CD8-positive, alpha-beta memory T cell (primary cell): ENCODE measurements at places on chromosomes 2 and 18.

DNA sequence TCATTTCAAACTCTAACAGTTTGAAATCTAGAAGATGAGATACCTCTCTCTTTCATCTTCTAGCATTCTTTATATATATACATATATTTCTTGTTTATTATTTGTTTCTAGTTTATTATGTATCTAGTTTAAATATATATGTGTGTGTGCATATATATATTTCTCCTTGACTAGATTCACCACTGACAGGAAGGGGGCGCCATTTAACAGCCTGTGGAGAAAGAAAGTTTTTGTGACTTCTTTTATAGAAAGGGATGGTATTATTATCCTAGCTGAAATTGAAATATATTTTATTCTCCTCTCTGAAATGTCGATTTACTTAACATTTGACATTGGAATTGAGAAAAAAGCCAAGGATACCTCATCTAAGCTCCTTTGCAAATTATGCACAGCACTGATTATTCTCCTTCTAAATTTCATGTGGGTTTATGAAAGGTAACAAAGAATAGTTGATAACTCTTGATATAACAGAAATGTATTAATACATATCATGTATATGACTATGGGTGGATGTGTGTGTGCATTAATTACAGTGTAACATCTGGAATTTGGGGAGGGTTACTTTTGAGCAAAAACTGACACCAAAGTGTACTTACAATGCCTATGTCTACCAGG lies 160.7 kb upstream of the NT5C1B start:
- DNase-seq = no peak

DNA sequence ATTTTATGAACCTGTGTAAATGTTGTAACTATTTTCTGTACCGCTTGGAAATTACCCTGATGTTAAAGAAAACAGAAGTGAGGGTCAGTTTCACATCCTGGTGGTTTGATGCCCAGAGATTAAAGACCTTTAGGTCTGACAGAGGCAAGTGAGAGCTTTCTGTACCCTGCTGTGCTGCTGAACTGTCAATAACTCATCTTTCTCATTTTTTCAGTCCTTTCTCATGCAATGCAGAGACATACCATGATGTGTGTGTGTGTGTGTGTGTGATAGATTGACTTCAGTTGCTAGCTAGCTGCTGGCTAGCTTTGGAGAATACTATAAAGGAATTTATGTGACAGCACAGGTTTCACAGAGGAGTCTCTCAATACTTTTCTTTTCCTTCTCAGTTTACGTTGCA lies 2025.6 kb upstream of the LRRTM1 start:
- no peak for DNase-seq

DNA sequence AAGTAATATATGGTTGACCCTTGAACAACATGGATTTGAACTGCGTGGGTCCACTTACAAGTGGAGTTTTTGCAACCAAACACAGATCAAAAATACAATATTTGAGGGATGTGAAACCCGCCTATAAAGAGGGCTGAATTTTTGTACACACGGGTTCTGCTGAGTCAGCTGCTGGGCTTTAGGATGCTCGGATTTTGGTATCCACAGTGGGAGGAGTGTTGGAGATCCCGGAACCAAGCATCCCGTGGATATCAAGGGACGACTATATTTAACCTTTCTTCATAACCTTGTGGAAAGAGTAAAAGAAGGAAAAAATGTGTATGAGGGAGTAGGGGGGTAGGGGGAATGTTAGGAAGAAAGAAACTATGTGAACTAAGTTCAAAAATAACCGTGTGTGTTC lies 10.0 kb upstream of the INPP1 start:
- DNase-seq = no peak

DNA sequence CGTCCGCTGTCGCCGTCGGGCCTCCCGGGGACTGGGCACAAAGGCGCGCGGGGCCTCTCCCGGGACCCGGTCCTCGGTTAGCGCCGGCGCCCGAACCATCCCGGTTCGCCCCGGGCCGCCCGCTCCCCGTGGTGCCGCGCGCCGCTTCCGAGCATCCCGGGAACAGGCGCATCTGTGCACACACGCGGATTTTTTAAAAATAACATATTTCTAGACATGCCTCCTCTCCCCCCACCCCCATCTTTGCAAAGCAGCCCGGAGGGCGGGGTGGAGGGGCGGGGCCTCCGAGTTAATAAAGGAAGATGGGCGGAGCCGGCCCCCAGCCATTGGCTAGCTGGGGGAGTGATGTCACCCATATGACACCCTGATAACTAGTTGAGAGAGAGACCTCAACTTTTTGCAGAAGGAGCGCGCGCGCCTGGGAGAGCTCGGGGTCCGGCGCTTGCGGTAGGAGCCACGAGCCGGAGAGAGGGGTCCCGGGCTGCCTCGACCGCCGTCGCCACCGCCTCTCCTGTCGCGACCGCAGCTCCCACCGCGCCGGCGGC lies at the start of gene SOX11:
SOX11 (plus strand) TSS at position 400 of the 545 bp plus-strand sequence. CDS start 338 bp downstream, outside the sequence.
- no peak for DNase-seq

DNA sequence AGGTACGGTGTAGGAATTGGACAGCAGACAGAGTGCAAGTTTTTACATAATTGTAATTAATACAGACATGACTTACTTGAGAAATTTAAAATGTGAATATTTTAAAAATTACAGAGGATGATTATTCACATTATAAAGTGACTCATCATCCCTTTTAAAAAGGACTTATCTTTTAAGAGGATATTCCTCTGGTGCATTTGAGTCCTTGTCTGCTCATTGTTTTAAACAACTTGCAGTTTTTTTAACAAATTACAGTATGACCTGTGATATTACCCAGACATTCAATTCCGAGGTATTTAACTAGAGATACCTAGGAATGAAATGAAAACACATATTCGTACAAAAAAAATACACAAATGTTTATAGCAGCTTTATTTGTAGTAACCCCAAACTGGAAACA lies 38.0 kb downstream of the SPTBN1 start:
- no peak for DNase-seq

DNA sequence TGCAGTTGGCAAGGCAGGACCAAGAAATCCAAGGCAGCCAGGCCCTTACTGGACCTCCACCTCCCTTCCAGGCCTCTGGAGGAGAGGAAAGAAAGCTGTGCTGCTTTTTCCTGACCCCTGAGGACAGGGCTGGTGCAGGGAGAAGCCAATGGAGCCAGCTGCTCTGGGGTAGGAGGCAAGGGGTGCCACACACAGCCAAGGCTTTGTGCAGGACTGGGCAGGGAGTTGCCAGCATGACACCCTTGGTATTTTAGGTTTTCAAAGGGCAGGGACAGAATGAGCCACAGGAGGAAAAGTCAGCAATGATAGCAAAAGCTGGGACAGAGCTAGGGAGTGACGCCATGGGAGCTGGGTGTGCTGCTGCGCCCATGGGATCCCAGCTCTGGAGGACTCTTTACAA lies 22.9 kb downstream of the CCT7 start:
- no peak for DNase-seq

- no peak for DNase-seq
Measured at GRCh38 chr2:162115076-162115475, 37.0 kb downstream of the GCG start.

DNA sequence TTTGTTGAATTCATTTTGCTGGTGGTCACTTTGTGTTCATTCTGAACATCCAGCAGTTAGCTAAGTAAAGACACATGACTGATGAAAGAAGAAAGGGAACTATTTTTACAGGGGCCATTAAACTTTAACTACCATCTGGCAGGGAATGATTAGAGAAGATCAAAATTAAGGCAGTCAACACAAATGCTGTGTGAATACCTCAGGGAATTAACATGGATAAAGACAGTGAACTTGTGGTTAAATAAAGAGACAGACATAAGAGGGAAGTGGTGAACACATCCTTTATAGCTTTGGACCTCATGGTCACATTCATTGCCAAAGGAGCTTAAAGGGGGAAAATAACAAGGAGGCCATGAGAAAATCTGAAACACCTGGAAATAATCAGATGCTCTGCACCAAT lies 52.6 kb upstream of the ATP5MC3 start:
- DNase-seq = no peak

GRCh38 chr2:217277646-217278398 lies 418.0 kb upstream of the TNP1 start:
- DNase-seq = no peak

GRCh38 chr2:114880046-114880445 lies 437.6 kb downstream of the DPP10 start:
- DNase-seq = no peak

DNA sequence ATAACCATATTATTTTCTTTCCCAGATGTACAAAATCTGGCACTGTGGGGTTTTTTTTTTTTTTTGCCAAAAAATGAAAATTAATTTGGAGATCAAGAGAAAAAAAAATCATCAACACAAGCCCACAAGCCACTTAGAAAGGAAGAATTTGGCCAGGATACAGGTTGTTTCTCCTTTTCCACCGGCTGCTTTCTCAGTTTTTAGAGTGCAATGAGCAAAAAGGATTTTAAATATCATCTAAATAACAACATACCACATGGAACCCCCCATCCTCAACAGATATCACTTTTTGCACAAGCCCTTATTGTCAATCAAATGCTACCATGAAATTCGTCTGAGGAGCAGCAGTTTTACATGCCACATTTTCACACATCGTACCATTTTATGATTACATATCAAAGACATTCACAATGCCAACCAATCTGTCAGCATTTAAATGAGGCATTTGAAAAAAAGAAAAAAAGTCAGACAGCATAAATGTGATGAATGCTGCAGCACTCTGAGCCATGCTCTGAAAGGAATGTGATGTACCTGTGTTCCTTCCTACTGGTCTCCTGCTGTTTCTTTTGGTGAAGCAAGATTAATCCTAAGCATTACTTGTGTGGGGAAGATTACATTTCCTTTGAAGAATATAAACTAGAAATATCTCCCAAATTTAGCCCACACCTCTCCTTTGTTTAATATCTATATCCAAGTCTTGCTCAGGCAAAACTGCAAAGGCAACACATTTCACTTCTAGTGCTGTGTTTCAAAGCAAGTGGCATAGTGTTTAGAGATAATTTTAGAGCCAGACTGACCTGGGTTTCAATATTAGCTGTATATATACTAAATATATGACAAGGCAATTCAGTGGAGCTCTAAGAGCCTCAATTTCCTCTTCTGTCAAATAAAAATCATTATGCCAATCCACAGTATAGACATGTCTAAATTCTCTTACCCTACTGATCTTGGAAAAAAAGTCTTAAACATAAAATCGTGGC lies 391.3 kb downstream of the CMPK2 start:
- no peak for DNase-seq

GRCh38 chr2:126882181-126882580 lies 16.5 kb upstream of the TEX51 start:
- no peak for DNase-seq

- no peak for DNase-seq
Measured at GRCh38 chr2:61425605-61426155, 45.2 kb downstream of the USP34 start.

DNA sequence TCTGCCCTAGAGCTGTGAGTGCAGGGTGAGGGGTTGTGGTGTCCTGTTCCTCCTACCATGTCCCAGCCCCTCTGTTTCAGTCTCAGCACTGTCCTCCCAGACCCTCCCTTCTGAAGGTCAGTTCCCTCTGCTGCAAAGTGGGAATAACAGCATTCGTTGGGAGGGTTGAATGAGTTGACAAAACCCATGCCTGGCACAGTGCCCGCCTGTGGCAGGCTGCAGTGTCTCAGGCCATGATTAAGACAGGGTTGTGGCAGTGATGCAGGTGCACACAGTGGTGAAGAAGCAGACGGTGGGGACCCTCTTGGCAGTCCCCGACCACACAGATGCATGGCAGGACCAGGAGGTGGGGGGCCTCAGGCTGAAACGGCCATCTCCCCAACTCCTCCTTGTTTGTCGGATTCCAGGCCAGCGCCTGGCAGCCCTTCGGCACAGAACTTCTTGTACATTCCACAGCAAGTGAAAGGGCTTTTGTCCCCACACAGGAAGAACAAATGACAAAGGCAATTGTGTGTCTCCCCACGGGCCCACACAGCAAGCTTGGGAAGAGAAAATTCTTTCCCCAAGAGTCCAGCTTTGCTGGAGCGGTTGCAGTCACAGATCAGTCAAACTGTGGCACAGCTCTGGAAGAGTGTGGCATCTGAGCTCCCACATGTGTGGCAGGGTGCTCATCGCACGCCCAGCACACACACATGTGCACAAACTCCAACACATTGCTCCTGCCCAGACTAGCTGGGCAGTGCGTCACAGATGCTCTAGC lies 92.0 kb upstream of the MSH2 start:
- no peak for DNase-seq

DNA sequence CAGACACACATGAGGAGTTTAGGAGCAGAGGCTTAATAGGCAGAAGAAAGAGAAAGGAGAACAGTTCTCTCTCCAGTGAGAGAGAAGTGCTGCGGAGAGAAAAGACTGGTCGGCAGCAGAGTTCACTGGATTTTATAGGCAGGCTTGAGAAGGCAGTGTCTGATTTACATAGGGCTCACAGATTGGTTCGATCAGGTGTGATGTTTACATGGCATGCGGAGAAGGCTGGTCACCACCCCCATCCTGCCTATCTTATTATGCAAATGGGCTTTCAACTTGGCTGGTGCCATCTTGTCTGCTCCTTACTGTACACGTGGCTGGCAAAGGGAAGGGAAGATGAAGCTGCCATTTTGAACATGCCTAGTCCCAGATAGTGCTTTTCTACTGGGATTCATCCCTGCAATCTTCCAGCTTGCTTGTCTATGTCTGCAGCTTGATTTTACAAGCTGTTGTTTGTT lies 113.4 kb downstream of the AP1S3 start:
- DNase-seq = no peak
